ENCODE measurements at places on chromosomes 1 and 21.

- peak; percentile 27 for DNase-seq
These were observed 11.6 kb downstream of the TINAGL1 start for GRCh38 chr1:31587720-31588423.

GRCh38 chr1:7295946-7296345 is 475.1 kb upstream of the VAMP3 start:
- DNase-seq: no peak

DNA sequence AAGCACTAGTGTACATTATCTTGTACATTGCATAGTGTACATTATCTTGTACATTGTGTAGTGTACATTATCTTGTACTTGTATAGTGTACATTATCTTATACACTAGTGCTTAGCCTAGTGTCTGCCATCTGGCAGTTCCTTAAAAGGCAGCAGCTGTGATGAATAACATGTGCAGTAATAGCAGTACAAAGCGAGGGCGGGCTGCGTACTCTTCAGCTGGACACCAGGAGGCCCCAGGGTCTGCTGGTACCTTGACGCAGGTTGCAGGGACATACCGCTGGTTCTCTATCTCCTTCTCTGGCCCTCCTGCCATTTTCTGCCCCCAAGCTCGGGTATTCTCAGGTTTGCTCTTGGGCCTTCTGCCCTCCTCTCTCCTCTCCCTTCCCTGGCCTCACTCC is 149.6 kb downstream of the SEC16B start:
- no peak for DNase-seq

DNA sequence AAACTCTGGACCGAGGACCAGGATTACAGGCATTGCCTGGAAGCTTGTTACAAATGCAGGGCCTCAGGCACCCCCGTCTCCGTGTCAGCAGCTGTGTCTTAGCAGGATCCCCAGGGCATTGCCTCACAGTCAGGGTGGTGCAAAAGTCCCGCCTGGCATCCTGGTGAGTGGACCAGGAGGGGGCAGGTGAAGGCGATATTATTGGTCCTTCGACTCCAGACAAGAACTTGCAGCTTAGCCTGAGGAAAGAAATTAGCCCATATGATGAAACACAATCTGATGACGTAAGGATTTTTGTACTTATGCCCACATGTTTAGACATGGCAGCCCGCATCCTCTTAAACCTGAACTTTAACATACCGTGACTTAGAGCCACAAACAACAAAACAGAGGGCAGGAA is 40.8 kb downstream of the RSPH1 start:
- no peak for DNase-seq

- DNase-seq: no peak
These were observed 21.7 kb downstream of the UMODL1 start for GRCh38 chr21:42092771-42093170.

DNA sequence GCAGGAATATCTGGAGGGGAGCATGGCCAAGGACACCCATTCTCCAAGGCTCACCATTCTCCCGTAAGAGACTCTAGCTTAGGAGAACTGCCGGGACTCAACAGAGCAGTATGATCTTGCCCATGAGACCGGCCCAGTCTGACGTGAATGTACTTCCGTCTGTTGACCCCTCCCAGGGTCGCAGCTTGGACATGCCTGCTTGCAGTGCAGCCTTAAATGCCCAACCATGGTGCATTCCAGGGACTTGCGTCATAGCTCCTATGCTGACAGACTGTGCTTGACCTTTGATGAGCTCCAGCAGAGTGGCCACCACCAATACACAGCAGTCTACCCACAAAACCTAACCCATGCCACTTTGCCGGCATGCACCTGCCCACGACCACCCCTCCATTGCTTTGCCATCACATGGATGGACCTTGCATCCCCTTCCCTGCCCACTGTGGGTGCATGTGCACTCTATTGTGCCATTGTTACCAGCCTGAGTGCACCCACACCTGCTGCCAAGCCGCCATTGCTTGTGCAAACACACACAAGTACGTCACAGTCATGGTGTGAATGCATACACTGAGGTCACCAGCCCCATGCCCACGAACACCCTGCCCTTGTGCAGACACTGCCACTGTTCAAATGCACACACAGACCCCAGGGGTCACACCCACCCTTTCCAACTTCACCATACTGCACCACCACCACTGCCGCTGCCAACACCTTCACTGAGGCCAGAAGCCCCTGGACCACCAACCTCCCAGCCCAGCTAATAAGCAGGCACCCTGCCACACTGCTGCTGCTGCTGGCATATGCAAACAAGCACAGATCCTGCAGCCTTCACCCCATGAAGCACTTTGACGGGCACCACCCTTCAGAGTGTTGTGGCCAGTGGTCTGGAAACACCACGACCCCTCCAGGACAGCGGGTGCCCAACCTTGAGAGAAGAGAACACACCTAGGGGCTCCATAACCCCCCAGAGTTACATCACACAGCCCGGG is 1141.3 kb downstream of the BRINP3 start:
- DNase-seq: no peak

DNA sequence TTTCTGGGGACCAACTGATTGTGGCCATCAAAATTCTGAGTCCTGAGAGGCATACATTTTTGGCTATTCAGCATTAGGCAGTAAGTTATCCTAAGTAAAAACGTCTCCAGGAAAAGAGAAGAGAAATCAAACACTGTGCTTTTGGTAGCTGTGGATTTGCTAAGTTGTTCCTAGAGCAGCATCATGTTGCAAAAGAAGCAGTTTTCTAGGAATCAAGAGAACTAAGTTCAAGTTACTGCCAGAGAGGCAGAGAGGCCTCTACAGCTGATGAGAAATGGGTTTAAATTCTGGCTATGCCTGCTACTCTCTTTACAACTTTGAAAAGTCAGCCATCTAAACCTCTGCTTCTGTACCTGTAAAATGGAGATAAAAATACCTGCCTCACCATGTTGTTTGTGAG is 22.8 kb downstream of the RD3 start:
- no peak for DNase-seq

GRCh38 chr21:14895792-14896191 is 169.0 kb downstream of the NRIP1 start:
- DNase-seq: no peak

DNA sequence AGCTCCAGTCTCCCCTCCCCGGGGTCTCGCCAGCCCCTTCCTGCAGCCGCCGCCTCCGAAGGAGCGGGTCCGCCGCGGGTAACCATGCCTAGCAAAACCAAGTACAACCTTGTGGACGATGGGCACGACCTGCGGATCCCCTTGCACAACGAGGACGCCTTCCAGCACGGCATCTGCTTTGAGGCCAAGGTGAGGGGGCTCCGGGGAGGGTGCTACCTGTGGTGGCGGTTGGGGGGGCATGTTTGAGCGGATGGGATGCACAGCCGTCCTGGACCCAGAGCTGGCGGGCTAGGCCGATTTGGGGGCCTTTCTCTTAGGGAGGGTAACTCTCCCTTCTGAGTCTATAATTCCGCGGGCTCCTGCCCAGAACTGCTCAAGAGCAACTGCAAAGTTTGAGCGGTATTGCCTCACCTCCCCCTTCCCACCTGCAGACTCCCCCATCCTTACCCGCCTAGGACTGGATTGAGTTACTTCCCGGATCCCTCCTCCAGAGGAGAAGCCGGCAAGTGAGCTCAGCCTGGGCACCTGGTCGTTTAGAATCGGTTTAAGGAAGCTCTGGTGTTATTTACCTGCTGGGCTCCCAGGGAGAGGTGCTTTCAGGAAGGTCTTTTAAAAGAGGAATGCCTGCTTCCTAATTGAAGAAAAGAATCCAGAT is 730 bp downstream of the NOS1AP start:
- DNase-seq: no peak

DNA sequence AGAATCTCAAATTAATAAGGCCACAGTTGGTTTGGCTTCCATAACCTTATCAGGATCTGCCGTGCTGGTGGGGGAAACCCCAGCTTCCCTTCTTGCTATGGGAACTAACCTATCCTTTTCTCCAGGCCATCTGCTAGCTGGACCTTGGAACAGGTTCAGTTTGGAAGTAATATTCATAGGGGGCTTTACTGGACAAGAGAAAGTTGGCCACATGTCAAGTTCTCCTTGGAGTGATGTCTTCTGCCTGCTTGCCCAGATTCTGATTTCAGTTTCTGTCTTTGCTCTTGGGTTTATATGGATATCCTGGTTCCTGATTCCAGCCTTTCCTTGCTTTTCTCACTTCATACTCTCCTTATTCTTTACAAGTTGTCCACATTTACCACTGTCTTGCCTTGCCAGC is 279.6 kb downstream of the ASTN1 start:
- no peak for DNase-seq

- DNase-seq: no peak
These were observed 14.8 kb upstream of the PAQR6 start for GRCh38 chr1:156262461-156263287.

DNA sequence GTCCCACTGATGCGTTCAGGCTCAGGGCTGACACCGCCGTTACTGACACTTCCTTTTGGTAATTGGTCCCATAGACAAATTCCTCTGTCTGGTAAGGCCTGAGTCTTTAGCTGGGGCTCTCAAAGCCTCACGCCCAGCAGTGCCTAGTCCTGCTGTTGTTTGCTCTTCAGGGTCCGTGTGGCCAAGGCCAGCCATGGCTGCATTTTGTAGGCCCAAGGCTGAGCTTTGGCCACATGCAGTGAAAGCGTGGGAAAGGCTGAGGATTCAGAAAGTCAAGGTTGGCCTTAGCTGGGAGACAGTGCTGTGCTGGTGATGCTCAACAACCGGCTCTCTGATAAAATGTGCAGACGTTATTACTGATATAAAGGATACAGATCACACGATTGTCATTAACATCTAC is 63.5 kb upstream of the C1orf174 start:
- DNase-seq: no peak

- no peak for DNase-seq
These were observed 61.8 kb upstream of the PGBD5 start for GRCh38 chr1:230487773-230488428.

GRCh38 chr1:211639475-211640300 is 35.7 kb downstream of the NEK2 start:
- DNase-seq: no peak

DNA sequence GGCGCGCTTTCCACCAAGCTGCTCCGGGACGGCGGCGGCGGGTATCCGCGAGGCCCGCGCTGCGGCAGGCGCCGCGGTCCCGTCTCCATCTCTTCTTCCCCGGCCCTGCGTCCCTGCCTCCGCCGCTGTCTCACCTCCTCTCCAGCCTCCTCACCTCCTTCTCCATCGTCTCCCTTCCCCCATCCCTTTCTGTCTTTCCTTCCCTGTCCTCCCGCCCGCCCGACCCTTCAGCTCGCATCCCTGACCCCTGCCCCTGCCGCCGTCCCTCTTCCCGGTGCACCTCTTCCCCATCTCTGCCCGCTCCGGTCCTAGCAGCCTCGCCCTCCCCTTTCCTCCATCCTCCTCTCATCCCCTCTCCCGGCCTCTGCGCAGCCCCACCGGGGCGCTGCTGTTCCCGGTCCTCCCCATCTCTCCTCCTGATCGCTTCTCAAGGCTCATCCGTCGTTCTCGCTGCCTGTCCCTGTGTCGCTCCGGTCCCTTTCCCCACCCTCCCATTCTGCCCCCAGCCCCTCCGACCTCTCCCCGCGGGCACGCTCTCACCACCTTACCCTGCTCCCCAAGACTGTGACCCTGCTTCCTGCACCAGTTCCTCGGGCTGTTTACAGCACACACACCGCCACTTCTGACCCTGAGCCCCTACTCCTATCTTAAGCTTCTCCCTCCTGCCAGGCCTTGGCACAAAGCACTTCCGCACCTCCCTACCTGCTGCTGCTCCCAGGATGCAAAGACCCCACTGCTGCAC is 760 bp upstream of the NPHP4 start:
- no peak for DNase-seq

GRCh38 chr1:40638097-40639036 is 27.1 kb downstream of the RIMS3 start:
- no peak for DNase-seq

DNA sequence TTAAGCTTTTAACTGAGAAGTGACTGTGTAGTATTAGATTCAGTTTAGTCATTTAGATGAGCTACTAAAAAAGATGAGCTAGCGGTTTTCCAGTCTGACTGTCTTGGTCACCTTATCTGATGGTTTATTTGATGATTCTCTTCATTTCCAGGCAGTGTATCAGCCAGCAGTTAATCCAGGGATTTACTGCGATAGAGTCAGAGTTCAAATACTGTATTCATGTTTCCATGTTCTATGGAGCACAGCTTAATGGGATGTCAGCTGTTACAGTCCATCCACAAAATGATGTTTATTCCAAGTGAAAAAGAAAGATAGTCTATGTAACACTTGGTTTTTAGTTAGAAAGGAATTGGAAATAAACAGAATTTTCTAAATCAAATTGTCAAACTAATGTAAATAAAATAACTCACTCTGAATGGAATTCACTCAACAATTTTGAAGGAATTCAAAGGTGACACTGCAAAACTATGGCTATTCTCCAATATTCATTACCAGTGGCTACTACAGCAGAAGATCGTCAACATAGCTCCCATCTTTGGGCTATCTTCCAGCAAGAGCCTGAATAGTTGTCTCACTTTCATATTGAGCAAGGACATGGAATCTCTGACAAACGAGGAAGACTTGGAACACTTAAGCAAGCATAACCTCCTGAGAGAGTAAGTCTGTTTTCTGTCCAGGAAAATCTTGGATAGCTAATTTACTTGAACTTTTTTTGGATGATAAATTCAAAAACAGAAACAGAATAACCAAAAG is 54.6 kb upstream of the DPT start:
- DNase-seq: no peak

GRCh38 chr21:39377444-39378050 is 28.7 kb upstream of the HMGN1 start:
- no peak for DNase-seq

DNA sequence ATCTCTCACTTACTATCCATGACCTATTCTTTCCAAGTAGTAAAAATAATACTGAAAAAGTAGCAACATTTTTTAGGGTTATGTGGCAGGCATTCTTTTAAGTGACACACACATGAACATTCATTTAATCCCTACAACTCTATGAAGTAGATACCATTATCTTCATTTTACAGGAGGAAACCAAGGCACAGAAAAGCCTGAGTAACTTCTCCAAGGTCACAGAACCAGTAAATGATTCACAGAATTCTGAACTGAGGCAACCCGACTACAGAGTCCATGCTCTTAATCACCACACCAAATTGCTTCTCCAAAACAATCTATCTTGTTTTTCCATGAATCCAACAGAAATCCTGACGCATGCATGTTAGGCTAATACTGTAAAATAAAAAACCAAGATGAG is 17.5 kb downstream of the FUBP1 start:
- DNase-seq: no peak

DNA sequence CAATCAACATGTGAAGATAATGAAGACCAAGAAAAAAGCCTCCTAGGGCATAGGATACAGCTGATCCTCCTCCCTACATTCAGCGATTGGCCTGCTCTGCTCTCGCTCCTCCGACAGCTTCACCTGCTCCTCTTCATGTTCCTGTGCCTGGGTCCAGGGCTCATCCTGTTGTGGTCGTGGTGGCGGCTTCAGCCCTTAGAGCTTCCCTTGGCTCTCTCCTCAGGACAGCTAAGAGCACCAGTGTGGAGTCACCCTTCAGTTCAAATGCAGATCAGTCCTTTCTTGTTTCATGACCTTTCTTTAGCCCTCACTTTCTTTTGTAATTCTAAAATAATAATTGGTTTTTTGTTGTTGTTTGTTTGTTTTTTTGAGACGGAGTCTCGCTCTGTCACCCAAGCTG is 18.7 kb downstream of the CNN3 start:
- no peak for DNase-seq

Measured in stimulated activated CD4-positive, alpha-beta T cell treated with anti-CD3 and anti-CD28 coated beads, Interleukin-15, amount 100 ng/mL, for 1 hour (primary cell).